Effector memory CD8-positive, alpha-beta T cell (primary cell): ENCODE measurements at places on chromosomes 16 and 17.

- H3K36me3 ChIP-seq = peaks cover 3% of the 10 kb centered on the region
- H3K27ac ChIP-seq = no peak overlapping the region
- H3K4me3 ChIP-seq = no peak overlapping the region
- H3K4me1 ChIP-seq = no peaks in the 10 kb centered on the region
- H3K27me3 ChIP-seq = no peaks in the 10 kb centered on the region
- no peak for DNase-seq
These were observed 33.9 kb downstream of the STXBP4 start for GRCh38 chr17:55002458-55002857.

DNA sequence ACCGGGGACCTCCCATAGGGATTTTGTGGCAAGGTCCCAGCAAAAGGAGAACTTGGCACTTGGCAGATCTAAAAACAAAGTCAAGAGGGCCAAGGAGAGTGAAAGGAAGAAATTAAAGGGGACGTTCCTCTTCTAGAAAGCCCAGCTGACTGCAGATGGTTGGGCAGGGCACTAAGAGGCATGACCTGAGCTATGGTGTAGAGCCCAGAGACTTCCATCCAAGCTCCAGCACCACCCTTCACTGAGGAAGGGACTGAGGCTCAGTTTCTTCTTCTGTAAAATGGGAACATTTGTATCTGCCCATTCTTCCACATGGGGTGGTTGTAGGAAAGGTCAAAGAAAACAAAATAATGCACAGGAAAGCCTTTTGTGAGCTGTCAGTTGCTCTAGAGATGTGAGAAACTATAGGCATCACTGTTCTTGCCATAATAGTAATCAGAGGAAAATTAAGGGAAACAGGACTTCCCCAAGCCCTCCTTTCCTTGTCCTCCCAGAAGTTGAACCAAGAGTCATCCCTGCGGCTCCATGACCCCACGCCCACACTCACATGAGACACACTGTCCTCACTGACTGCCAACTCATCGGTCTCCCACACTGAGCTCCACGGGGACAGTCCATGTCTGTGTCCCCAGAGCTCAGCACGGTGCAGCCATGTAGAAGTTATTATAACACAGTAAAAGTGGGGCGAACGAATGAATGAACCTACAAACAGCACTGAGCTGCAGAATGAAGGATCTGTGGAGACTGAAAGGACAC lies 10.4 kb downstream of the CD300LF start:
- H3K27ac ChIP-seq = no peak overlapping the region
- no peaks in the 10 kb centered on the region for H3K4me1 ChIP-seq
- peaks cover 54% of the 10 kb centered on the region for H3K27me3 ChIP-seq

- peak overlapping the region; percentile 83 for H3K4me3 ChIP-seq
- H3K4me1 ChIP-seq = peaks cover 34% of the 10 kb centered on the region
- no peaks in the 10 kb centered on the region for H3K27me3 ChIP-seq
- no peak for DNase-seq
- H3K36me3 ChIP-seq = peaks cover 14% of the 10 kb centered on the region
These were observed 95.0 kb downstream of the RAB11FIP4 start for GRCh38 chr17:31486351-31487062.

GRCh38 chr17:3699951-3700350 lies 4.0 kb upstream of the P2RX5 start:
- H3K4me3 ChIP-seq = no peak overlapping the region
- peaks cover 9% of the 10 kb centered on the region for H3K36me3 ChIP-seq
- H3K4me1 ChIP-seq = peaks cover 4% of the 10 kb centered on the region

GRCh38 chr17:76540381-76541300 lies 797 bp downstream of the PRCD start:
- H3K27ac ChIP-seq = no peak overlapping the region
- no peak overlapping the region for H3K4me3 ChIP-seq
- no peak for DNase-seq

- no peaks in the 10 kb centered on the region for H3K4me1 ChIP-seq
- DNase-seq = no peak
- peaks cover 4% of the 10 kb centered on the region for H3K36me3 ChIP-seq
These were observed 34.9 kb upstream of the CACNG4 start for GRCh38 chr17:66929591-66929990.

DNA sequence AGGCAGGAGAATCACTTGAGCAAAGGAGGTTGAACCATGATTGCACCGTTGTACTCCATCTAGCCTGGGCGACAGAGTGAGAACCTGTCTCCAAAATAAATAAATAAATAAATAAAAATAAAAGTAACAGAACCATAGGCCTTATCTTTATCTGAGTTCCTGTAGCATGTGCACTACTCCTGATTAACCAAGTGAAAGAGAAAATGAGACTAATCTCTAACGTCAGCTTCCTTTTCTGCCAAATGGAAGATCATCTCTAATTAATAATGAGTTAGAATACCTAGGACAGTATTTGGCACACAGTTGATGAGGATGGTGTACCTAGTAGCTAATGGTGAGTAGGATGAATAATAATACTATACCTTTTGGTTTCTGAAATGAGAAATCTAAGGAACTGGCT lies 520.4 kb downstream of the WWOX start:
- no peaks in the 10 kb centered on the region for H3K4me1 ChIP-seq
- H3K4me3 ChIP-seq = no peak overlapping the region
- no peaks in the 10 kb centered on the region for H3K27me3 ChIP-seq
- H3K36me3 ChIP-seq = no peaks in the 10 kb centered on the region
- H3K27ac ChIP-seq = no peak overlapping the region

DNA sequence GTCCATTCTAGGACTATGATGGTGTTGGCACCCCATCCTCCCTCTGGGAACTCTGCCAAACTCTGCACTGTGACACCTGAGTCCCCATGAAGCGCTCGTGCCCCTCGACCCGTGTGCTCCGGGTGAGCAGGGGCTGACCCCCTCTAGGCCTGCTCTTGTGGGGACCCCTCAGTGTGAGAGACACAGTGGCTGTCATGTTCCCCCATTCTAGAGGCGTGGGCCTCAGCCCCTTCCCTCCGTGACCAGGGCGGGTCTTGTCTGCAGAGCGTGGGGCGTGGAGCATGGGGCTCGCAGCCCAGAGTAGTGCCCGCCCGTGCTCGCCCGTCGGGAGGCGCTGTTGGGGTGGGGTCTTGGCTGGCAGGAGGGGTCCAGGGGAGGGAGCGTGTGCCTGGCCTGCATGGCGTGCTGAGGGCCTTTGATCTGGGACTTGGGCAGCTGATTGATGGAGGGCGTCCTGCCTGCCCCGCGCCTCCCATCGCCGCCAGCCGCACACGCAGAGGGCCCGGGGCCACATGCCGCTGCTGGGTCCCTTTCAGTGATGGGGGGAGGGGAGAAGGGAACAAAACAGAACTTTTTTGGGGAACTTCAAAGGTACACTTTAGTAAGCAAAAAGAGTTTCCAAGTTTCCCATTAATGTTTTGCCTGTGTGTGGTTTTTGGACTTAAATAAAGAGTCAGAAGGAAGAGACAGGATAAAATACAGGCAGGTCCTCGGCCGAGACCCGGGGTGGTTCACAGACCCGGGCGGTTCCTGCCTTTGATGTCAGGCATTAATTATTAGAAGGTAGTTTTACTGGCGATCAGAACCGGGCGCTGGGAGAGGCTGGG lies 22.5 kb downstream of the CENPX start:
- no peaks in the 10 kb centered on the region for H3K27me3 ChIP-seq
- H3K4me1 ChIP-seq = peaks cover 3% of the 10 kb centered on the region
- no peak overlapping the region for H3K27ac ChIP-seq
- no peak overlapping the region for H3K4me3 ChIP-seq
- H3K36me3 ChIP-seq = peaks cover 8% of the 10 kb centered on the region
